PC-9 (cell line): ENCODE measurements at places on chromosomes 7 and 10.
A peak's percentile ranks its signal among the peaks of the same experiment; 100 is the strongest.

DNA sequence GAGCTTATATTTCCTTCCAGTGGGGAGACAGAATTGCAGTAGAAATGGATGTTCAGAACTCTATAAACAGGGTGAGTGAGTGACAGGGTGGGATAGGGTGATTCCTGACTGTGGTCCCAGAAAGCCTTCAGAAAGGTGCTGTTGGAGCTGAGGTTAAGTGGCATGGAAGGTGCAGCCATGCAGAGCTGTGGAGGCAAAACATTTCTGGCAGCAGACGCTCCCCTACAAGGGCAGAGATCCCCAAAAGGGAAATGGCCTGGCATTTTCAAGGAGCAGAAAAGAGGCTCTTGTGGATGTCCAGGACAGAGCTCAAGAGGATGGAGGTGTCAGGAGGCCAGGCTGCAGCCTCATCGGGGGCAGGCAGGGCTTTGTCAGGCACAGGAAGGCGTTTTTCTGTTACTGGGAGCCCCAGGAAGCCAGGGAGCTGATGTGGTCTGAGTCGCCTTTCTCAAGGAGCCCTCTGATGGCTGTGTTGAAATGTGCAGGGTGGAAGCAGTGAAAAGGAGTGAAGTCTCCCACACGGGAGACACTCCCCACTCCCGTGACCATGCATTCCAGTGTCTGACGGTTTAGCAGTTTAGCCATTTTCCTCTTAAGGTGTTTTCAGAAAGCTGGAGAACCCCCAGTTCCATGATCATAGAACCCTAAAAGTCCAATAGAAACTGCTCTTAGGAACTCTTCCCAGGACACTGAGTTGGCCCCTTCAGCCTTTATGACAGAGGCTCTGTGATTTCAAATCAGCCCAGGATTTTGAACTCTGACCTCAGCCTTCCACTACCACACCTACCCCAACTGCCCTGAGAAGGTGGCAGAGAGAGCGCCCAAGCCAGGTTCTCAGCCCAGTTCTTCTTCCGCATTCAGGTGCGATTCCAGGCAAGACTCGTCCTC is 96.2 kb downstream of the C10orf105 start:
- DNase-seq = no peak

- DNase-seq = no peak
Measured at GRCh38 chr10:11863353-11864109, 40.4 kb downstream of the PROSER2 start.

- DNase-seq = no peak
Measured at GRCh38 chr7:90738249-90738648, 142.1 kb downstream of the CDK14 start.

GRCh38 chr7:376306-377079 is 86.5 kb downstream of the FOXL3 start:
- DNase-seq = no peak

DNA sequence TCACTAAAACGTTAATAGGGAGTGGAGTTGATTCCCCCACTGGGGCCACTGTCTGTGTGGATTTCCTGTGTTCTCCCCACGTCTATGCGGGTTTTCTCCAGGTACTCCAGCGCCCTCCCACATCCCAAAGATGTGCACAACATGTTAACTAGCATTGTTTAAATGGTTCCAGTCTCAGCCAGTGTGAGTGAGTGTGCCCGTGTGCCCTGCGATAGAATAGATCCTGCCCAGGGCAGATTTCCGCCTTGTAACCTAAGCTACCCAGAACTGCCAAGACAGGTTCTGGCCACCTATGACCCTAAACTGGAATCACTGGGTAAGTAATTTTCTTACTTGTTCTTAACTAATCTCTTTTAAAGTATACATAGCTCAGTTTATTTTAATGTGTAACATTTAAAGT is 58.5 kb downstream of the CCDC6 start:
- DNase-seq = no peak

DNA sequence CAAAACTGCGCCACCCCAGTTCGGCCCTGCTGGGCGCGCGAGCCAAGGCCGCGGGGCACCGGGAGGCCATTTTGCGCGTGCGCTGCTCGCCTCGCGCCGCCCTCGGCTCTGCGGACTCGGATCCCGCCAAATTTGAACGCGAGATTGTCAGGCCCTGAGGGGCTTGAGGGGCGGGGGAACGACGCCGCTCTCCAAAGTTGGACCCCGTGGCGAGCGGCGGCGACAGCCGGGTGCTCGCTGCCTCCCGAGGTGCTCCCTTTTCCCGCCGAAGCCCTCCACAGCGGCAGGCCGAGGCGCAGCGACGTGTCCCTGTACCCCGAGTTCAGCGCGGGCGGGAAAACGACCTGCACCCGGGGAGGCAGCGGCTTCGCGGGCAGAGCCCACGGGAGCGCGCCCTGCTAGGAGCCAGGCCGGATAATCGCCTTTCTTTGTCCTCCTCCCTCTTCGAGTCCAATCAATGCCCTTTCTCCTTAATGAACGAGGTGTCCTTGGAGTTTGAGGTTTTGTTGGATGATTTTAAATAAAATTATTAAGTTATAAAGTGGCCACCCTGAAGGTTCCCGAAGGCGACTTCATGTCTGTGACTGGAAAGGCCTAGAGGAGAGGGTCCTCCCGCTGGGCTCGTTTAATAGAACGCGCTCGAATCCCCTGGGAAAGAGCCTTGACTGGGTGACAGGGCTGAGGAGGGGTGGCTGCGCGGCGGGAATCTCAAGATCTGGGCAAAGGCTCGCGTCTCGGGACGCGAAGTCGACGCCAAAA is 10.7 kb upstream of the SPAG6 start:
- DNase-seq = no peak

- DNase-seq = peak; percentile 31
Measured at GRCh38 chr10:110498087-110498981, 627 bp downstream of the DUSP5 start.

DNA sequence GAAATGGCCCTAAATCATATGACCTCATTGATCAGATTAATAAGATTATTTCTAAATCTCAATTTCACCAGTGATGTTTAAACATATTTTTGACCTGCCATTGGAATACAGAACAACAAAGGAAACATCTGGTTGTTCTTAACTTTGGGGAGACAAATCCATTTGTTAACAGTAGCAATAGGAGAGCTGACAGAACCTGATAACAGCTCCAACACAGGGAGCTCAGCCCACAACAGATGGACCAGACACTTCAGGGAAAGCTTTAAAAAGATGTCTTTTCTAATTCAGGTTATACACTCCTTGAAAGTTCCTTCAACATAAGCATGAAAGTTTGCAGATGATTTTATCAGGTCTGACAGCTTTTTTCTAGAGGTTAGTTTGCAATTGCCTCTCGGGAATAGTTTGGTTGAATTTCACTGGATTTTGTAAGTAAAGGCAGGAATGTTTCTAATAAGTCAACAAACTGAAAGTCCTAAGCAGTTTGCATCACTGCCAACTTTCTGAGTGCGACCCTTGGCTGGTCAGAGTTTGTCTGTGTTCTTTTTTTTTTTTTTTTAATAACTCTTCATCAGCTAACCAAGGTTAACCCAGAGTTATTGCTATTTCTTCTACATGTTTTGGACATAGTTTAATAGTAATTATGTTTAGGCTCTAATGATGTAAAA is 6.5 kb upstream of the MET start:
- no peak for DNase-seq

- no peak for DNase-seq
Measured at GRCh38 chr7:108402865-108403264, 53.4 kb downstream of the NRCAM start.

DNA sequence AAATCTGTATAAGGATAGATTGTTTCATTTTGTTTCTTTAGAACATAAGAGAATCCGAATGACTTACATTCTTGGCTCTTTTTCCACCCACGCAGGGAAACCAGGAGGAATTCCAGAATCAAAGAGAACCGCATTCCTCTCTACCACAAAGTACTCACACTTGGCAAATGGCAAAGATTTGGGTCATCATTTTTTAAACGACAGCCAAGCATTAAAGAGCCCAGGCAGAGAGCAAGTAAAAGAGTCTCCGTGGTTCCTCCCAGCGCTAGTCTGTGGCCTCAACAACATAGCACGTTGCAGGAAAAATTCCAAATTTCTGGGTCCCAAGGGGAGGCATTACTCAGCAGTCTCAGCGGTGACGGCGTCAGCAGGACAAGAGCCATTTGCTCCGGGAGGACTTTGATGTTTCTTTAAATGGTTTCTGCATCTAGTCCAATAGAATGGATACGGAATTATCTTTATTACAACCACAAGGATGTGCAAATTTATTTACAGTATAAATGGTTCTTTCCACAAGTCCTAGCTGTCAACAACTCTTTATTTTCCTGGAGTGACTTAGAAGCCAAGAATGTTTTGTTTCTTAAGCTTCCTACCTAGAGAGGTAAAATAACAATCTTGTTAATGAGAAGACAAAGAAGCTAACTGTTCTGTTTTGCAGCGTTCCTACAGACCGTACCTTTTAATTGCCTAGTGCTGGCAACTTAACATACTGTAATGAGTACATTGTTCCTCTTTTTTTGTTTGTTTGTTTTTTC is 232.5 kb downstream of the SKIDA1 start:
- DNase-seq = peak; percentile 87

GRCh38 chr7:150413640-150414081 is 34.5 kb downstream of the ZNF775 start:
- DNase-seq = no peak

DNA sequence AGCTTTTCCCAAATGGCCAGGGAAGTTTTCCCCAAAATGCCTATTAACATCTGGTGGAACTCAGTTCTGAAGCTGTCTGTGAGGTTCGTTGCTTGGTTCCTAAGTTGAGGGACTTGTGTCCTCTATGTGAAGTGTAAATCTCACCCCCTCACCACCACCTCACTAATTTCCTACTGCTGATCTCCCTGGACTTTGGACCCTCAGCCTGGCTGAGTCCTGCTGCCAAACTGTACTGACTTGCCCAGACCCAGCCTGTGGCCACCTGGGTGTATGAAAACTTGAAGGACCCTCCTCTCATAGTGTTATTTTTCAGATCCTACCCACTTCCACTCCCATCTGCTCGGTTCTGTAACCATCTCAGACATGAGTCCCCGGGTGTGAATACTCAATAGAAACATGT is 94.9 kb downstream of the MET start:
- no peak for DNase-seq

DNA sequence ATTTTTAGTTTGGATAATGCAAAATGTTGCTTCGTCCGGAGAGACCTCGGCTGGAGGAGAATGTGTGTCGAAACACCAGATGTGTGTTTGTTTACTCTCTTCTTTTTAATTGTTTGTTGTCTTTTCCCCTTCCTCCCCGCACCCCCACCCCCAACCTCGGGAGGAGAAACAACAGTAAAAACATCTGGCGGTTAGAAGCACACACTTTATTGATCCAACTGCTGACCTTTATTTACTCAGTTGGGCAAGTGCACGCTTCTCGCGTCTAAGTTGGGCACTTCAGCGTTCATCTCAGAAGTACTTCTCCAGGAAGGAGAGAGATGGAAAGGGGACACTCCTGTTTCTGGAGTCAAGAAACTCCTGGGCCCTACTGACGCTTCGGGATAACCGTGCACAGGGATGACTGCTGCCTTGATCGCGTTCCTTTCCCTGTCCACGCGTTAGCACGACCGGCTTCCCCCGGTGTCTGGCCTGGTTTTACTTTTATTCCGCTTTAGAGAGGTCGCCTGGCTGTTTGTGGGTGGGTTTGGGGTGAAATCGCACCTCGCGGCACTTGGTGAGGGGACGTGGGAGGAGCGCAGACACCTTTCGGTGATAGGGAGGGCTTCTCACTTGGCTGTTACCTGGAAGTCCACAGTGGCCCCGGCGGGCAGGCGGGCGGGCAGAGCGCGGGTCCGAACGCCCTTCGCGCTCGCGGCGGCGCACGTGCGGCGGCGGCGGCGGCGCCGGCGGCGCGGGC is 168.3 kb upstream of the PPP1R3A start:
- peak; percentile 57 for DNase-seq

DNA sequence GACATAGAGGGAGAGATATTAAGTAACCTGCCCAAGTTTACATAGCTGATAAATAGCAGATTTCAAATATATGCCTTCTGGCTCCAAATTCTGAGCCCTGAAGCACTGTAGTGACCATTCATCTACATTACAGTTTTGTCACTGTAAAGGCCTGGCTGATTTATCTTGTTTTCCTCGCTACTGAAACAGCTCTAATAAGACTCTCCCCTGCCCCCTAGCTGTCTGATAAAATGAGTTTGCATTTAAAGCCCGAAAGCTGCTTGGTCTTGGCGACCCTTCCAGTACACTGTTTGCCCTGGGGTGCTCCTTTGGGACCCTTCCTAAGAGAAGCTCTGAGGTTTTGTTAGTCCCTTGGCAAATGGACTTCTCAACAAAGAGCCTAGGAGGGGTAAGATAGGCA is 59.7 kb upstream of the RAB11FIP2 start:
- no peak for DNase-seq

DNA sequence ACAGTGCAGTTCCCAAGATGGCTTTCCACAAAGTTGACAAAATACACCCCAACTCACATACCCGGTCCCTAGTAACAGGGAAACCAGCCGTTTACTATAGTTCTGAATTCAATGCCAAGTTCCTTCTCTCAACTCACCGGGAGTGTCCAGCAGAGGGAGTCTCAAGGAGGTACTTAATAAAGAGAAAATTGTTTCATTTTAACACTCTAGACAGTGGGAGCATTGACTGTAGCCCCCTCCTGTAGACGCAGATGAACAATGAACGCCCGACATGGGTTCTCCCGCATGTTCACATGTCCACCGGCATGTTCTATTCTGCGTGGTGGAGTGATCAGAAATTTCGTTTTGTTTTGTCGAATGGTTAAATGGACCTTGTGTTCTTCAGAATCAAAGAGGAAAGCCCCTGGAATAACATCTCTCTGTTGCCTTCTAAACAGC is 1.9 kb downstream of the HIPK2 start:
- peak; percentile 59 for DNase-seq

DNA sequence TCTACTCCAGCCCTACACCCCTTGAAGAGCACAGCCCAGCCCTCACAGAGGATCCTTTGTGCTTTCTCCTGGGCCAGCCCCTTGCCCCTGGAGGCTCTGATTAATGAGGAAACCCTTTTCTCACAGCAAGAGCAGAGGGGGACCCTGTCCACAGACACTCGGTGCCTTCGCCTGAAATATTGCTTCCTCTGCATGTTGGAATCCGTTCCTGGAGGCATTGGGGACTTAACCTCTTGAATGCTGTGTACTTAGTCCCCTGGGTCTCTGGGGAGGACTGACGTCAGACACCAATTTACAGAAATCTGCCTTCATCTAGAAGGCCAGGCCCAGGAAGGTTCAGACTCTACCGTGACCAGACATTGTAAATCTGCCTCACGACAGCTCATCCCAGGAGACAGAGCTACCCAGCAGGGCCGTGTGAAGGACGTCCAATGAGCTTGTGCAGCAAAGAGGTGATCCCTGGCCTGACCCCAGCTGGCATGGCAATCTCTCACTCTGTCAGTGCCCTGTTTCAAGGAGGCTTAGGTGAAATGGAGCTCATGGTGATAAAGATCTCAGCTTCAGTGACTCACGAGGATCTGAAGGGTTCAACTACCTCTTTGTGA is 8.1 kb upstream of the TMEM72 start:
- no peak for DNase-seq

GRCh38 chr10:79049931-79050895 is 18.6 kb upstream of the ZMIZ1 start:
- DNase-seq = no peak

- no peak for DNase-seq
Measured at GRCh38 chr7:38465956-38466355, 165.2 kb downstream of the AMPH start.

GRCh38 chr7:70612811-70613210 is 519.1 kb upstream of the GALNT17 start:
- no peak for DNase-seq
